ENCODE measurements at places on chromosomes 5 and 9.

DNA sequence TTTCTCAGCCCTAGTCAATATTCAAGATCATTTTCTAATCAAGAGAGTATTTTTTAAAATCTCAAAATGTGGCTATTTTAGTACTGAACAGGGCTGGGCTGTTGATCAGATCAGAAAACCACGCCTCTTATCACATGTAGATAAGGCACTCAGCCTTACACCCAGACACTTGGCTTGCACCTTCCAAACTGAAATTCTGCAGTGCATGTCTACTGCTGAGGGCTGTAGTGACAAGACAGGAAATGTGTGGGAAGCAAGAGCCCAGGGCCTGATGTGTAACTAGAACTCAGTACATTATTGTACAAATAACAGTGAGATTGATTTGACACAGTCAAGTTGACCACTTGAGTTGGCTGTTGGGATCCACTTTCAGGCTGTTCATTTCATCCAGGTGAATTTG lies 48.6 kb downstream of the UBE2QL1 start:
- DNase-seq = no peak

- DNase-seq = no peak
Measured at GRCh38 chr5:62794456-62794855, 215.8 kb downstream of the LRRC70 start.

GRCh38 chr9:137740312-137740711 lies 121.5 kb downstream of the EHMT1 start:
- DNase-seq = peak; percentile 63

DNA sequence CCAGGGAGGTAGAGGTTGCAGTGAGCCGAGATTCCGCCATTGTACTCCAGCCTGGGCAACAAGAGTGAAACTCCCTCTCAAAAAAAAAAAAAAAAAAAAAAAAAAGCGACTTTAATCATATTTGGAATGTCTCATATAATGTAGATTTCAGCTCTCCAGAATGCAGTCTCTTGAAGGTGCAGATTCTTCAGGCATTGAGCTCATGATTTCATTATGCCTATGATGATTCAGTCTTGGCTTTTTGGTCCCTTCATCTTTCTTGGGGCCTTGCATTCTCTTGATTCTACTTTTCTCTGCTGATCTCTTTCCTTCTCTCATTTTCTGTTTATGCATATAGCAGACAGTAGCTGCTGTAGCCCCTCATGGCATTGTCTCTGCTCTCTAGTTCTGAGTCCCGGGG lies 22.9 kb downstream of the KDM4C start:
- no peak for DNase-seq

DNA sequence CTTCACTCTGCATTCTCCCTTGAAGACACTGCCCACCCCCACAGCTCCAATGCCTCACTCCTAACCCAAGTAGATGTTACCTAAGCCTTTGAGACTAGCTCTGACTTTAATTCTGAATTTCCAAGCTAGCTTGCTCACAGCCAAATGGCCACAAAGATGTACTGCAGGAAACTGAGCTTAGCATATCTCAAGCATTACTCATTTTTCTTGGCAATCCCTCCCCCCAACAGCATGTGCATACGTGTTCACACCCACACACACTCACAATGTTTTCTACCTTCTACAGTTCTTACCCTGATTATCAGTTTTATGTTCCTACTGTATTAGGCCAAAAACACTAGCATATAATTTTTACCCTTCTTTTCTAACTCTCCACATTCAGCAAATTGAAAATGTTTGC lies 13.7 kb upstream of the GRIA1 start:
- DNase-seq = peak; percentile 76

GRCh38 chr9:82129708-82130107 lies 141.1 kb downstream of the SPATA31D1 start:
- no peak for DNase-seq

DNA sequence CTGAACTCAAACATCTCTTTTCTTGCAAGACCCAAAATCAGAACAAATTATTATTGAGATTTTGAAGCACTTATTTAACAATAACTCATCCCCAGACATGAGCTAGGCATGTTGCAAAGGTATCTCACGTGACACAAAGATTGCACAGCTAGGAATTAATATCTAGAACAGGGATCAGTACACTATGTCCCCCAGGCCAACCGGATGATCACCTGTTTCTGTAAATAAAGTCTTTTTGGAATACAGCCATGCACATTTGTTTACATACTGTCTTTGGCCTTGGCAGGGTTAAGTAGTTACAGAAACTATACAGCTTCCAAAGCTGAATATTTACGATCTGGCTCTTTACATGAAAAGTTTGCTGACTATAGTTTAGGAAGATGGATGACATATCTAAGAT lies 287.7 kb downstream of the ACTL7B start:
- no peak for DNase-seq

All from mesenchymal stem cell (in vitro differentiated cells and primary cell).